ENCODE measurements at places on chromosomes 2 and 18.

GRCh38 chr2:45637440-45637839, 14.0 kb upstream of the PRKCE start:
- no peak for DNase-seq

- DNase-seq = no peak
Measured at GRCh38 chr18:63271881-63272299, 47.7 kb downstream of the BCL2 start.

- DNase-seq = no peak
Measured at GRCh38 chr2:24121469-24121868, 1.7 kb downstream of the PFN4 start.

DNA sequence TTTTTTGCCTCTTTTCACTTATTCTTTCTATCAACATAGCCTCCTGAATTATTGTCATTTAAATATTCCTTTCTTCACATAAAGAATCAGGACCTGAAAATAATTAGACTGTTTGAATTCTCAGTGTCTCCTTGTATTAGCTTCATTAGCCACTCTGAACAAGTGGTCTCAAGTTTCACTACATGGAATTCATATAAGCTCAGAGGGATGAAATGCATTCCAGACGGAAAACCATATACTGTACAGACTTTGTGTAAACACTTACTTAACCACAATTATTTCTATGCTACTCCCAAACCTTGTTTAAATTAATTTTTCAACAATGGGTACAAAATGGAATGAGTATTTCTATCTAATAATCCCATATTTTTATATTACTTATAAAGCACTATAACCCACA, 53.4 kb downstream of the CHN1 start:
- DNase-seq = no peak

DNA sequence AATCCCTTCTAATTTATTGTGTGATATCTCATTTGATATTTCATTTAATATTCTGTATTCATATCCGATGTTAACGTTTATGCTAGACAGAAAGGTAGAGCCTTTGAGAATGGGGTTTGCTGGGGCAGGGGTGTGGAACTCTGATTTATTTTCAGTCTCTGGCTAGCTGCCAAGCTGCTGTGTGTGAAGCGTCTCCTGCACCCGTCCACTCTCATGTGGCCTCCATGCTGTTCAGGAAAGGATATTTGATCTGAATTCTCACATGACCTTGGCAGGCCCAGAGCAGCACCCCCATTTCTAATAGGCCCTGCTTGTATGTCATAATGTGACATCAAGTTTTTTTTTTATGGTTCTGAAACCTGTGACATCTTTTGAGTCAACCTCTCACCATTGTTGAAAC, 1.6 kb downstream of the IL1R1 start:
- no peak for DNase-seq

GRCh38 chr2:168663993-168664392, 138.4 kb upstream of the NOSTRIN start:
- no peak for DNase-seq

- DNase-seq = no peak
Measured at GRCh38 chr2:150167711-150168110, 319.8 kb downstream of the RND3 start.

DNA sequence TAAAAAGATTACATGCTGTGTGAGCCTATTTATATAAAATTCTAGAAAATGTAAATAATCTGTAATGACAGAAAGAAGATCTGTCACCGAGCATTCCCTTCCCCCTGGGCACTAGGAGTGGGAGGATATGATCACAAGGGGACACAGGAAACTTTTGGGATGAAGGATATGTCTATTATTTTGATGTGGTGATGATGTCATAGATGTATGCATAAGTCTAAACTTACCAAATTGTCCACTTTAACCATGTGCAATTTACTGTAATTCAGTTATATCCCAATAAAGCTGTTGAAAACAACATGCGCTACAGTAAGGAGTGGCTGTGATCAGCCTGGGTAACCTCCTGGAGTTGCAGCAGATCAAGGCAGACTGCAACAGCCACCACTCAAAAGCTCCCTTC, 148.9 kb downstream of the ZBTB7C start:
- DNase-seq = no peak

- DNase-seq = no peak
Measured at GRCh38 chr2:229099231-229099630, 171.9 kb downstream of the PID1 start.

GRCh38 chr2:2826209-2826551, 495.1 kb upstream of the MYT1L start:
- no peak for DNase-seq

DNA sequence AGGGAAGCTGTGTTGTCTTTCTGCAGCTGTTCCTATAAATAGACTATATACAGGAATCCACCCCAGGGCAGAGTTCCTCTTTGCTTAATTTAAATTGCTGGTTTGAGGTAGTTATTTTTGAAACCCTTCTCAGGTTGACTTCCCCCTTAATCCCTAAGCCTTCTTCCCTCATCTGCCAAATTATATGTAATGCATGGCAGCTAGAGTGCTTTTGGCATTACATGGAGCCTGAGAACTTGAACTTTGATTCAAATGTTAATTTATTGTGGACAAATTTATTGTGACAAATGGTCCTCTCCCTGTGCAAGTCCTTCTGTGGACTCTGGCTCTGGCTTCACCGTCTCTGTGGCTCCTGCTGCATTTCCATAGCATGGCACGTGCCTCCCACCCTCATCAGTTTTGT, 29.2 kb downstream of the MYO1B start:
- DNase-seq = no peak

GRCh38 chr18:59737776-59738300, 40.6 kb upstream of the CCBE1 start:
- no peak for DNase-seq

DNA sequence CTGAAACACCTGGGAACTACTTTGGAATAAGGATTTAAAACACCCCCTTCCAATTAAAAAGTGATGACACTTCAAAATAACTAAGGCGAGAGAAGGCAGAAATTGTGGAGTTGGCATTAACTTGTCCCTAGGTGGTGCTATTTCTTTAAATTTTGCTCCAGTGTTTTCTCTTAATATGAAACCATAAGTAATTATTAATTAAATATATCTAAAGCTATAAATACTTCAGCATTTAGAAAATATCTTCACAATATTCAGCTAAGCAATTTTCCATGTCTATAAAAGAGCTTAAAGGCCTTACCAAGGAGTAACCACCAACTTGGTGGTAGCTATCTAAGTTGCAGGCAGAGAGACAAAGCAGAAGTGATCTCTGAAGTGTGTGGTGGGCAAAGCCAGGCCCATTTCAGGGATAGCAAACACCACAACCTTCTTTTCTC, 186.8 kb upstream of the PGAP1 start:
- DNase-seq = no peak

GRCh38 chr2:119823734-119824334, 64.1 kb downstream of the PTPN4 start:
- no peak for DNase-seq

- DNase-seq = no peak
Measured at GRCh38 chr18:35683021-35683420, 101.5 kb downstream of the GALNT1 start.

DNA sequence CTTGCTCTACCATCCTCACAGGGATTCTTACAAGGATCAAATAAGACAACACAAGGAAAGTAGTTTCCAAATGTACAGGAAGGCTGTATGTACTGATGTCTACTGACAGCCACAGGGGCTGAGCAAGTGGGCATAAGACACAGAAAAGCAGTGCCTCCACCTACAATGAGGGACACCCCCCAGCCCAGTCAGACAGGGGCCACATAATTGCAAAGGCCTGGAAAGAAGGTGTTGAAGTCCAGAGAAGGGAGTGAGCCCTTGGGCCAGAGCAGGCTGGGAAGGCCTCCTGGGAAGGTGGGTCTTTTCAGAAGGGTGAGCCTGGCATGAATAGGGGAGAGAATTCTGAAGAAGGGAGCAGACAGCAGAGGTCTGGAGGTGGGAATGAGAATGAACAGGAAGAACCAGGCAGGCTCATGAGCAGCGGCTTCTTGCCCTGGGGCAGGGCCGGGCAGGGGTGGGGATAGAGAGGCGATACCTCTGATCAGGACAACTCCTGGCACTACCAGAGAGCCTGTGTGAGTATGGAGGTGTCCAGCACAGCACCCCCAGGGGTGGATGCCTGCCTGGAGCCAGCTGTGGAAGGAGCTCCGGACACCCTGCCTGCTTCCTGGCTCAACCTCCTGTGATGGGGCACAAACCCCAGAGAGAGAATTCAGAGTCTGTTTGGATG, 30.1 kb downstream of the HS1BP3 start:
- DNase-seq = no peak

GRCh38 chr2:39781697-39782096, 2.6 kb upstream of the THUMPD2 start:
- DNase-seq = no peak

- no peak for DNase-seq
Measured at GRCh38 chr2:73839653-73840411, 11.1 kb downstream of the STAMBP start.

- DNase-seq = no peak
Measured at GRCh38 chr2:3292416-3292815, 85.2 kb downstream of the EIPR1 start.

GRCh38 chr2:170533156-170533555, 182.0 kb upstream of the SP5 start:
- DNase-seq = no peak

GRCh38 chr2:221308507-221309066, 263.5 kb downstream of the EPHA4 start:
- no peak for DNase-seq

GRCh38 chr2:6917071-6917760, at the start of gene RNF144A:
Gene RNF144A, plus strand, starts transcription at chr2:6917412. Its CDS starts 79,515 bp downstream, at chr2:6996927.
- peak; percentile 60 for DNase-seq

DNA sequence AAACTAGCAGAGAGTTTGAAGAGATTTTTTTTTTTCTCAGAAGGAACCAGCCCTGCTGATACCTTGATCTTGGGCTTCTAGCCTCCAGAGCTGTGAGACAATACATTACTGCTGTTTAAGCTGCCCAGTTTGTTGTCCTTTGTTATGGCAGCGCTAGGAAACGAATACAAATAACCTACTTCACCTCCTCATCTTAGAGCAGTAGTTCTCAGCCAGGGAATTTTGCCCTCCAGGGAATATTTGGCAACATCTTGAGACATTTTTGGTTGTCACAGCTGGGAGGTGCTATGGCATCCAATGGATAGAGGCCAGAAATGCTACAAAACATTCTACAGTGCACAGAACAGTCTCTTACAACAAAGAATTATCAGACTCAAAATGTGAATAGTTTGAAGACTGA, 43.9 kb upstream of the BCL11A start:
- DNase-seq = no peak

DNA sequence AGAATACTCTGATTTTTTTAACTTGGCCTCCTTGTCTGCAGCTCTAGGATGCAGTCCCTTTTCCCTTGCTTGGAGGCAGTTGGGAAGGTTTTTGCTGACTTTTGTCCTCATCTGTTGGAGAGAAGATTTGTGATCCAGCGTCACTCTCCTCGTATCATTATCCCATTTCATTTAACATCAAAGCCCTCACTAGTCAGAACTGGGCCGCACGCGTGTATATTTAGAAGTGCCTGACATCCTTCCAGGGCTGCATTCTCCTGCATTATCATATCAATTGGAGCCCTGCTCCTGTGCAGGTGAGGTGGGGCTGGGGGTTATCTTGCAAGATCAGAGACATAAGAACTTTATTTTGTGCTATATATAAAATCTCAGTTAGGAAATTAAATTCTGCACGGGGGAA, 435.1 kb upstream of the HS6ST1 start:
- no peak for DNase-seq

- no peak for DNase-seq
Measured at GRCh38 chr2:139155991-139156390, 375.8 kb upstream of the NXPH2 start.

GRCh38 chr2:212484563-212485080, 54.0 kb downstream of the ERBB4 start:
- DNase-seq = no peak

DNA sequence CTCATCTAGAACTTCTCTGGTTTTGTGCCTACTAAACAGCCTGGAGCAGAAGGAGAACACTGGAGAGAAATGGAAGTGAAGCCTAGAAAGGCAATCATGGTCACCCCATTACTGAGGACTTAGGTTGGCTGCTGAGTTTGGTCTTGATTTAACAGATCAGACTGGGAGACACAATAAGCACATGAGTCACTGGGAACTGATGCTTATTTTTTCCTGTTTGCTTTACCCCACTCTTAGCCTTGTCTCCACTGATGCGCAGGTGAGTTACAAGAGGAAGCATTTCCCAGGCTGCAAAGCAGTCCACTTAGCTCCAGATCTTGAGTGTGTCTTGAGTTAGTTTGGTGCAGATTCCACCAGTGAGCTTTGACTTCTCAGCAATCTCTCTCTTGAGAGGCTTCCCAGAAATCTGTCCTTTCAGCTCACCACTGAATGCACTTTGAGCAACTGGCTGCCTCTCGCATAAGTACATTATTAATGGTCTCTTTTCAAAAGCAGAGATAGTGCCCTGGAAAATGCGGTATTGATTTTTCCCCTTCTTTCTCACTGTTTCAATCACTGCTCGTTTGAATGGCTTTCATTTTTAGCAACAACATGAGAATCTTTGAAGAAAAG, 390.2 kb upstream of the SETBP1 start:
- no peak for DNase-seq

DNA sequence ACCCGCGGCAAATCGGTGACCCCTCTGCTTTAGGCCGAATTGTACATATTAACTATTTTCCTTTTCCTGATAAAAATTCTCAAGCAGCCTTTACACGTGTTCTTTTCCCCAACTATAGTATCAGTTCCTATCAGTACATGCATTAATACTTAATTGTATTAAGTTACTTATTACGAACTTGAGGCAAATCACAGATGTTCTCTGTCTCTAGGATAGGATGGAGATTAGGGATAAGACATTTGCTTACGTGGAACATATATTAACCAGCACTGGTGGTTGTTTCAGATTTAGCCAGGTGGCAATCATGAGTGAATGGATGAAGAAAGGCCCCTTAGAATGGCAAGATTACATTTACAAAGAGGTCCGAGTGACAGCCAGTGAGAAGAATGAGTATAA, 675 bp downstream of the GEMIN6 start:
- DNase-seq = no peak

DNA sequence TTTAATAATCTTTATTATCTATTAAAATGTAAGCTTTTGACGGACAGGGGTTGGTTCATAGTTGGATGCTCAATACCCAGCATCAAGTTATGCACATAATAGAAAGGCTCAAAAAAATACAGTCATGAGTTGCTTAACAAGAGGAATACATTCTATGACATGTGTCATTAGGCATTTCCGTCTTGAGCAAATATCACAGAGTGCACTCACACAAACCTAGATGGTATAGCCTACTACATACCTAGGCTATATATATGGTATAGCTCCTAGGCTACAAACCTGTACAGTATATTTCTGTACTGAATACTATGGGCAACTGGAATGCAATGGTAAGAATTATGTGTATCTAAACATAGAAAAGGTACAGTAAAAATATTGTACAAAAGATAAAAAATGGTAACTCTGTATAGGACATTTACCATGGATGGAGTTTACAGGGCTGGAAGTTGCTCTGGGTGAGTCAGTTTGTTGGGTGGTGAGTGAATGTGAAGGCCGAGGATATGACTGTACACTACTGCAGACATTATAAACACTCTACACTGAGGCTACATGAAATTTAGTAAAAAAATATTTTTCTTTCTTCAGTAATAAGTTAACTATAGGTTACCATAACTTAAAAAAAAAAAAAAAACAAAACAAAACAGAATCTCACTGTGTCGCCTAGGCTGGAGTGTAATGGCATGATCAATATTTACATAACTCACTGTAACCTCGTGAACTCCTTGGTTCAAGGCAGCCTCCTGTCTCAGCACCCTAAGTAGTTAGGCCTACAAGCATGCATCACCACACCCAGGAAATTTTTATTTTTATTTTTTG, 201.2 kb downstream of the NBAS start:
- DNase-seq = no peak

All from activated CD4-positive, alpha-beta T cell treated with anti-CD3 and anti-CD28 coated beads for 1 hour (primary cell).